ENCODE measurements at places on chromosomes 13 and 19. TPM values are rescaled to one million over a fixed set of nuclear protein-coding genes. Genes with fewer than 3 reads are reported as not detected.

DNA sequence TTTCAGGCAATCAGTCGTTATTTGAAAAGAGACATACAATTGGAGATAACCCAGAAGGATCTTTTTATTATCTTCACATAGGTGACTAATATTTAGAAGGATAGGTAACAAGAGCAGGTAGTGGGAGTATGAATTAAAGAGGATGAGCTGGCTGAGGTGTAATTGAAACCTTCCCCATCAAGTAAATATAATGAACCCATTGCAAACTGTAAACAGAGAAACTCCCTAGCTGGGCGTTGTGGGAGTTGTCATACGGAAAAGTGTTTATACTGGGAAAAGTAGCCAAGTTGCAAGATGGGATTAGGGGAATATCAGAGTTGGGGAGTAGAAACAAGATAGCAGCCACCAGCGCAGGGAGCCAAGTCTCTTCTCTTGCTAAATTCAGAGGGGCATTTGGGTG, 448.4 kb downstream of the COG6 start:
- no peak for DNase-seq
- no peak overlapping the region for H3K4me3 ChIP-seq
- H3K27me3 ChIP-seq = no peaks in the 10 kb centered on the region
- no peaks in the 10 kb centered on the region for H3K36me3 ChIP-seq
- no peak overlapping the region for H3K27ac ChIP-seq

- no peak overlapping the region for H3K4me3 ChIP-seq
- H3K4me1 ChIP-seq = peaks cover 37% of the 10 kb centered on the region
- H3K36me3 ChIP-seq = peaks cover 37% of the 10 kb centered on the region
- DNase-seq = no peak
- H3K27me3 ChIP-seq = no peaks in the 10 kb centered on the region
These were observed 14.3 kb downstream of the CCDC97 start for GRCh38 chr19:41324231-41324702.

- DNase-seq = no peak
- no peaks in the 10 kb centered on the region for H3K27me3 ChIP-seq
- H3K36me3 ChIP-seq = peaks cover 18% of the 10 kb centered on the region
- peaks cover 20% of the 10 kb centered on the region for H3K4me1 ChIP-seq
These were observed 2.0 kb downstream of the MED25 start for GRCh38 chr19:49820125-49820524.

DNA sequence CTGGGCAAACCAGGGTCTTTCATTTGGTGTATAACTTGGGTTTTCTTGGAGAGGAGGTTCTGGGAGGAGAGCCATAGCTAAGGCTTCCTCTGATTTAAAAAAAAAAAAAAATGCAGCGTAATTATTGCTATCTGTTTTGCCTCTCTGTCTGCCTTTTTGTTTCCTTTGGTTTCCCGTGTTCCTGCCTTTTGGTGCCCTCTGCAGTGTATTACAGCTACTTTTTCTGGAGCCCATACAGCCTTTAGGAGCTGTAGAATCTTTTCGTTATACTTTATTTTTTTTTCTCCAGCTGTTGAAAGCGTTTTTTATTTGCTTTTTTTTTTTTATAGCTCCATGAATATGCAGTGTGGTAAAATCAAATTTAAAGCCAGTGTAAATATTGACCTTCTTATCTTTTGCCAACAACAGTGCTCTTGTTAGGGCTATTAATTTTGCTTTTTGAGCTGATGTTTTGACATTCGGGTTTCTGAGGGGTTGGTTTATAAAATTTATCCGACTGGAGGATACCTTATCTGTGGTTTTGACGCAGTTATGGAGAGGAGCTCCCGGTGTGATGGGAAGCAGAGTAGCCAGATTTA, 38.1 kb downstream of the ZNF493 start:
- no peaks in the 10 kb centered on the region for H3K4me1 ChIP-seq
- H3K27me3 ChIP-seq = no peaks in the 10 kb centered on the region
- no peaks in the 10 kb centered on the region for H3K36me3 ChIP-seq
- no peak overlapping the region for H3K4me3 ChIP-seq
- DNase-seq = no peak

Gene GRIK5
- 0.52 TPM for total RNA-seq

Gene AXL
- not detected for total RNA-seq

Gene CGB3
- total RNA-seq = not detected

DNA sequence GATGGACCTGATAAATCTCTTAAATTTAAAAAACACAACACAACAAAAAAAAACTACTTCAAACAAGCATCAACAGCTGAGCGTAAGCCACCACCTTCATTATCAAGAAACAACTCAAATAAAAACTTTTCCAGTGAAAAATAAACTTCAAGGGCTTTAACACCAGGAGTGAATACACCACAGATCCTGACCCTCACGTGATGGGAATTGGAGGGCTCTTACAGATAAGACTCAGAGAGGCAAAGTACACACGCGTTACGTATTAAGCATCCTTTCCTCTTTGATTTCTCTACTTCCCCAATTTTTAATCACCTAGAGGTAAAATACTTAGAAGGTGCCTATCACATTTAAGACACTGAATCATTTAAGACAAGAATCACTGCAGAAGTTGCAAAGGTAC, 573 bp upstream of the STARD13 start:
- peak overlapping the region; percentile 21 for H3K4me3 ChIP-seq
- no peaks in the 10 kb centered on the region for H3K36me3 ChIP-seq

Gene METTL21C
- total RNA-seq = not detected

- H3K27me3 ChIP-seq = no peaks in the 10 kb centered on the region
- H3K36me3 ChIP-seq = no peaks in the 10 kb centered on the region
- no peak overlapping the region for H3K4me3 ChIP-seq
- H3K27ac ChIP-seq = no peak overlapping the region
- no peak for DNase-seq
- no peaks in the 10 kb centered on the region for H3K4me1 ChIP-seq
These were observed 16.1 kb upstream of the SLC46A3 start for GRCh38 chr13:28734906-28735305.

Gene ANGPTL4
- total RNA-seq = not detected

Gene POLR1G
- total RNA-seq = 2.1 TPM

DNA sequence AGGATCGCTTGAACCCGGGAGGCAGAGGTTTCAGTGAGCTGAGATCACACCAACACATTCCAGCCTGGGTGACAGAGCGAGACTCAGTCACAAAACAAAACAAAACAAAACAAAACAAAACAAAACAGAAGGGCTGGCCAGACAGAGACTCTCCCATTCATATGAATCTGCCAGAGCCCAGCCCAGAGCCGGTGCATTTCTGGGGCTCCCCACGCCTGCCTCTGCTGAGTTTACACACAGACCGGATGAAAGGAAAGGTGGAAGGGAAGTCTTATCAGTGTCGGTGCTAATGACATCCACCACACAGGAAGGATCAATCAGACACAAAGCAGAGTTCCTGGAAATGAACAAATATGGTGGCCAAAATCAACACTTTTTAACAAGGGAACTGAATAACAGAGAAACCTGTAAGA, 6.8 kb downstream of the TRAPPC6A start:
- peaks cover 37% of the 10 kb centered on the region for H3K4me1 ChIP-seq
- DNase-seq = no peak
- no peaks in the 10 kb centered on the region for H3K36me3 ChIP-seq

GRCh38 chr13:100508996-100509395, 79.6 kb downstream of the GGACT start:
- H3K4me1 ChIP-seq = peaks cover 14% of the 10 kb centered on the region
- DNase-seq = no peak
- H3K36me3 ChIP-seq = no peaks in the 10 kb centered on the region
- H3K27ac ChIP-seq = no peak overlapping the region
- no peak overlapping the region for H3K4me3 ChIP-seq
- no peaks in the 10 kb centered on the region for H3K27me3 ChIP-seq

GRCh38 chr19:42281827-42282762, 13.0 kb downstream of the CIC start:
- no peaks in the 10 kb centered on the region for H3K27me3 ChIP-seq
- peaks cover 59% of the 10 kb centered on the region for H3K4me1 ChIP-seq
- DNase-seq = no peak

GRCh38 chr19:6588508-6589345, 2.2 kb downstream of the CD70 start:
- peaks cover 55% of the 10 kb centered on the region for H3K4me1 ChIP-seq
- H3K27ac ChIP-seq = no peak overlapping the region
- peak overlapping the region; percentile 57 for H3K4me3 ChIP-seq
- no peaks in the 10 kb centered on the region for H3K36me3 ChIP-seq
- H3K27me3 ChIP-seq = peaks cover 9% of the 10 kb centered on the region
- peak; percentile 39 for DNase-seq

GRCh38 chr19:47036097-47036651, 12.2 kb downstream of the TMEM160 start:
- H3K36me3 ChIP-seq = no peaks in the 10 kb centered on the region
- DNase-seq = no peak
- H3K27me3 ChIP-seq = no peaks in the 10 kb centered on the region
- H3K4me1 ChIP-seq = peaks cover 18% of the 10 kb centered on the region
- H3K4me3 ChIP-seq = peak overlapping the region; percentile 83
- no peak overlapping the region for H3K27ac ChIP-seq

DNA sequence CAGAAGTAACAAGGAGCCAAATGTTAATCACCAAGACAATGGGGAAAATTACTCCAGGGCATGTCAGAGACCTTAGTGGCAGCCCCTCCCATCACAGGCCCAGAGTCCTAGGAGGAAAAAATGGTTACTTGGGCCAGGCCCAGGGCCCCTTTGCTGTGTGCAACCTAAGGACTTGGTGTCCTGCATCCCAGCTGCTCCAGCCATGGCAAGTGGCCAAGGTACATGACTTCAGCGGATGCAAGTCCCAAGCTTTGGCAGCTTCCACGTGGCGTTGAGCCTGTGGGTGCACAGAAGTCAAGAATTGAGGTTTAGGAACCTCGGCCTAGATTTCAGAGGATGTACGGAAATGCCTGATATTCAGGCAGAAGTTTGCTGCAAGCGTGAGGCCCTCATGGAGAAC, 46.7 kb downstream of the OR10H4 start:
- no peaks in the 10 kb centered on the region for H3K36me3 ChIP-seq
- H3K27ac ChIP-seq = no peak overlapping the region
- no peak for DNase-seq
- H3K4me3 ChIP-seq = no peak overlapping the region
- H3K4me1 ChIP-seq = no peaks in the 10 kb centered on the region

Gene LGALS14
- not detected for total RNA-seq

Gene ZNF180
- total RNA-seq = 5.8 TPM
